GM23248 (cell line): ENCODE measurements at places on chromosomes 5 and 9. TPM values are rescaled to one million over a fixed set of nuclear protein-coding genes. Genes with fewer than 3 reads are reported as not detected.

The SPACA9 gene
- 2.3 and 6.2 TPM in 2 replicates for total RNA-seq

The SLC6A19 gene
- total RNA-seq, result not detected in 2 replicates

The SPATA31C1 gene
- not detected in 2 replicates for total RNA-seq

The LCN9 gene
- not detected in 2 replicates for total RNA-seq

The OBP2B gene
- total RNA-seq, result not detected in 2 replicates

The NXNL2 gene
- total RNA-seq, result 3.1 TPM in 1 of 2 replicates, not detected in the other

The ARID3C gene
- 0.11 and 0.38 TPM in 2 replicates for total RNA-seq

The CDK5RAP2 gene
- 75.8 and 77.0 TPM in 2 replicates for total RNA-seq

The KIF12 gene
- not detected in 2 replicates for total RNA-seq

The OR13C3 gene
- total RNA-seq, result not detected in 2 replicates

The SEC16A gene
- total RNA-seq, result 32.0 and 34.5 TPM in 2 replicates

The C5orf52 gene
- not detected in 2 replicates for total RNA-seq

The WDR31 gene
- 0.97 and 1.0 TPM in 2 replicates for total RNA-seq

The CCDC171 gene
- 0.76 and 3.5 TPM in 2 replicates for total RNA-seq

The IL7R gene
- 12.6 and 16.9 TPM in 2 replicates for total RNA-seq

The ORM1 gene
- total RNA-seq, result not detected in 2 replicates

The MYOZ3 gene
- total RNA-seq, result 0.13 and 0.32 TPM in 2 replicates

The IFNK gene
- total RNA-seq, result not detected in 2 replicates

The MYOT gene
- not detected in 2 replicates for total RNA-seq

The SUSD3 gene
- total RNA-seq, result 0.43 and 0.63 TPM in 2 replicates

The EIF4E1B gene
- not detected in 2 replicates for total RNA-seq

The TMEM174 gene
- not detected in 2 replicates for total RNA-seq

The LCN1 gene
- total RNA-seq, result not detected in 2 replicates

The HSD17B4 gene
- total RNA-seq, result 55.8 and 556 TPM in 2 replicates

The TIGD6 gene
- total RNA-seq, result 4.8 and 5.3 TPM in 2 replicates

The PCDHA4 gene
- not detected in 2 replicates for total RNA-seq

The GPRIN1 gene
- 4.3 and 4.8 TPM in 2 replicates for total RNA-seq

The SCAMP1 gene
- 57.7 and 89.2 TPM in 2 replicates for total RNA-seq

The PPP3R2 gene
- total RNA-seq, result not detected in 2 replicates

The RASEF gene
- total RNA-seq, result 0.11 TPM in 1 of 2 replicates, not detected in the other

The IL3 gene
- total RNA-seq, result not detected in 2 replicates

The PCDHGB6 gene
- 1.9 and 4.3 TPM in 2 replicates for total RNA-seq

The WDR55 gene
- 17.5 and 19.6 TPM in 2 replicates for total RNA-seq

The ACOT12 gene
- total RNA-seq, result not detected in 2 replicates

The TGFBI gene
- 7,109 and 7,351 TPM in 2 replicates for total RNA-seq

The EFNA5 gene
- total RNA-seq, result 0.86 TPM in 1 of 2 replicates, not detected in the other

The SPINK7 gene
- total RNA-seq, result not detected in 2 replicates

The GRM6 gene
- total RNA-seq, result not detected in 2 replicates

The BAAT gene
- not detected in 2 replicates for total RNA-seq

The MZB1 gene
- total RNA-seq, result not detected in 2 replicates

The CDX1 gene
- not detected in 2 replicates for total RNA-seq

The CAMK4 gene
- 3.6 and 3.9 TPM in 2 replicates for total RNA-seq

The RANBP17 gene
- 3.8 and 5.6 TPM in 2 replicates for total RNA-seq

The PHF24 gene
- 0.25 TPM in 1 of 2 replicates, not detected in the other for total RNA-seq

The HMCN2 gene
- total RNA-seq, result not detected in 2 replicates

The FGF18 gene
- total RNA-seq, result not detected in 2 replicates

The ABLIM3 gene
- total RNA-seq, result 5.6 and 7.9 TPM in 2 replicates

The PCDHB2 gene
- 4.9 and 8.9 TPM in 2 replicates for total RNA-seq
